ENCODE measurements at places on chromosomes 4 and X.

DNA sequence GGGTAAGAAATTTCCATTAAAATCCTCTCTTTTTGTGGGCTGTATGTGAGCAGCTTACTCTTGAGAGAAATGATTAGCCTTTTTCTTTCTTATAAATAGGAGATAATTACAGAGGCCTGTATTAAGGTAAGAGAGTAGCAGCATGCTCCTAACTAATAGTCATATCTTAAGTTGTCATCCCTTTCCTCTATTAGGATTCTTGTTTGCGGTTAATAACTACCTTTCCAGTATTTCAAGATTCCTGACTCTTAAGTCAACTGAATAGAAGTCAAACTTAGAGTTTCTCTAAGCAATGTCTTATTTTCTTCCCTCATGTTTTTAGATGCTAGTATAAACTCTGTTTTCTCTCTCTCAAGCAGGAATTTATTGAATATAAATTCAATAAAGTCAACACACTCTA lies 139.9 kb upstream of the GPRIN3 start:
- no peak for DNase-seq

DNA sequence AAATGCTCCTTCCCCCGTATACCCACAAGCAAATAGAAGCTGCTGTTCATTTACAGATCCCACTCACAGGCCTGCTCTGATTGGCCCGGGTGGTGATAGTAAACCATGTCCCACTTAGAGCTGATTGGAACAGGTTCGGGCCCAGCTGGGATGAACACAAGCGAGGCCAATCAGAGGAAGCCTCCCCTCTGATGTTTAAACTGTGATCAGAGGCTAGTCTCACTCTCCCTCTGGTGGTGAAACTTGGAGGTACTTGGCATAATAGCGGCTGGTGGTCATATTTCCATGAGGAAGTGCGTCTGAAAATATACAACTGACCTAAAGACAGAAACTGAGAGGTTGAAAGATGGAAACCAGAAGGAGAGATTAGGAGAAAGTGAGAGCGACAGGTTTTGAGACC lies 51.5 kb upstream of the TRPC3 start:
- DNase-seq = peak; percentile 33

- DNase-seq = no peak
Measured at GRCh38 chr4:153706519-153706918, 22.4 kb downstream of the TLR2 start.

DNA sequence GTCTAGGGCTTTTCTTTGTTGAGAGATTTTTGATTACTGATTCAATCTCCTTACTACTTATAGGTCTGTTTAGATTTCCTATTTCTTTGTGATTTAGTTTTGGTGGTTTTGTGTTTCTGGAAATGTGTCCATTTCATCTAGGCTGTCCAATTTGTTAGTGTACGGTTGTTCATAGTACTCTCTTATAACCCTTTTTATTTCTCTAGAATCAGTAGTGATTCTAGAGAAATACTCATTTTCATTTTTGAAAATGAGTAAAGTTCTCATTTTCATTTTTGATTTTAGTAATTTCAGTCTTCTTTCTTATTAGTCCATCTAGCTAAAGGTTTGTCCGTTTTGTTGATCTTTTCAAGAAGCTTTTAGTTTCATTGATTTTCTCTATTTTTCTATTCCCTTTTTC lies 7.5 kb downstream of the IL13RA1 start:
- DNase-seq = no peak

DNA sequence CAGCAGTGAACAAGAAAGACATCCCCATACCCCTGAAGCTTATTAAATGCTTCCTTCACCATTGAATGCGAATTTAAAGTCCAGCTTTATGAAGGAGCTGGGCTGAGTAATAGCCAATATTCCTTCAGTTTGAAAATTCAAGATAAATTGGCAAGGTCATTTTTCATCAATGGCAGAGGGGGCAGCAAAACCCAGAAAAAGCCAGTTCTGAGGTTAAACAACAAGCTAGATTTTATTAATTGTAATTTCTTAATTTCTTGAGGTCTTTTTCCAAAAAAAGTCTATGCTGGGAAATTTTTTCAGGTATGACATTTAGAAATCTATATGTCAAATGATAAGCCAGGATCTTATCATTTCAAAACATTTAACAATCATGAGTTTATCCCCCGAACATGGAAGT lies 808.9 kb downstream of the RPA4 start:
- no peak for DNase-seq

- DNase-seq = no peak
Measured at GRCh38 chr4:85114526-85114925, 148.0 kb upstream of the WDFY3 start.

DNA sequence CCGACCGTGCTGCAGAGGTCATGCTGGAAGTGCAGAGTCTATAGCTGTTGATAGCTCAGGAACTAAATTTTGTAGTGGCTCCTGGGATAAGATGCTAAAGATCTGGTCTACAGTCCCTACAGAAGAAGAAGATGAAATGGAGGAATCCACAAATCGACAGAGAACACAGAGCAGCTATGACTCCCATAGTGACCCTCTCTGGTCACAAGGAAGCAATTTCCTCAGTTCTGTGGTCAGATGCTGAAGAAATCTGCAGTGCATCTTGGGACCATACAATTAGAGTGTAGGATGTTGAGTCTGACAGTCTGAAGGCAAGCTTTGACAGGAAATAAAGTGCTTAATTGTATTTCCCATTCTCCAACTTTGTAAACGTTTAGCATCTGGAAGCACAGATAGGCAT lies 8.8 kb downstream of the MANBA start:
- no peak for DNase-seq

DNA sequence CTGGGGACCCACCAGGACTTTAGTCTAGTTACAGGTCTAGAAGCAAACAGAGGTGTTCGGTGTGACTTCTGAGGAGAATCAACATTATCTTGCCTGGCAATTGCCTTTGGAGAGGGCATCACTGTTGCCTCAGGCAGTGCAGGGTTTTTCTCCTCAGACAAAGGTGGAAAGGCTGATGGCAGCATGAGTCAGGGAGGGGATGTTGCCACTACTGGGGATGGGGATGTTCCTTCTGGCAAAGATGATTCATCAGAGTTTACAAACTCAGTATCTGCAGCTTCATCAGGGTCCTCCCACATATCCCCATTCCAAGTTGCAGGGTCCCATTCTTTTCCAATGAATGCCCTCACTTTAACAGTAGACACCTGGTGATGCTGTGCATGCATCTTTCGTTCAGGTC lies 91.3 kb upstream of the GALNTL6 start:
- DNase-seq = no peak

GRCh38 chr4:2304877-2305561 lies 43.1 kb upstream of the MXD4 start:
- no peak for DNase-seq

DNA sequence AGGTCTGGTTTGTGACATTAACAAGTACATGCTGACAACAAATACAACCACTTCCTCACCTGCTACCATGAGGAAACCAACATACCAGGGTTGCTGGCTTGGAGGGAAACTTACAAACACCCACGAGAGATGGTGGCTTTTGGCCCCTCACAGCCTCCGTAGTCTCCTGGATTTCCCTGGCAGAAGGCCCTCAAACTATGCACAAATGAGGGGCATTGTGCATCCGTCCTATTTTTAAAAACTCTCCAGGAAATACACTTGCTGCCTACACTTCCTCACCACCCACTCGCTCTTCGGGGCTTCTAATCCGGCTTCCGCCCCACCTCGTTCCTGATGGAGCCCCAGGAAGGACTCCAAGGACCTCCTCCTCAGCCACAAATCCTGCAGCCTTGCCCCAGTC lies 355.0 kb upstream of the GATB start:
- DNase-seq = no peak

GRCh38 chr4:128354205-128354821 lies 66.7 kb upstream of the PGRMC2 start:
- DNase-seq = peak; percentile 96

DNA sequence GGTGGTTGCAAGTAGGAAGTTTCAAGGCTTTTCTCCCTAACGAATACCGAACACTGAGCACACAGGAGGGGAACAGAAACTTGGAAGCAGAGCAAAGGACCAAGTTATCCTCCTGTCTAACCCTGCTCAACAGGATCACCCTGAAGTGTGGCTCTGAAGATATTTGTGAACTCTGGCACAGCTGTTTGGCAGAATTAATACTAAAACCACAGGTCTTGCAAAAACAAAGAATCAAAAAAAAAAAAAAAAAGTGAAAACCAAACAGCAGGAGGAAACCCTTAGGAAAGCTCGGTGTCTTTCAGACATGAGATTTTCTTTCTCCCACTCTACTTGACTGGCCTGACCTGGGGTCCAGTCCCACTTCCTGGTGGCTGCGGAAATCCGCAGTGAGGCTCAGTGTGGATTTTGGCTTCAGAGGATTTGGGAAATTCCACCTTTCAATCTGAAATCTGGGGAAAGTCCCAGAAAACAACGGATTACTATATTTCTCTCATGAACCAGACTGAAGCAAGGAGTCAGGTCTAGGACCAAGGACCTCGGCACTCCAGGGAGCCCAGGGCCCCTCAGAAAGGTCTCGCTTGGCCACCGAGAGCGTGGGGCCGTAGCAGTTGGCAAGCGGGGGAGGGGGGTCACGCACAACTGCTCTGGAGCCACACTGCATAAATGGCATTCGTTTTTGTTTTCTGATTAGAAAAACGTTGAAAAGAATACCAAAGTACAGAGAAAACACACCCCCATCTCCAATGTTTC lies 867 bp downstream of the TIFA start:
- peak; percentile 18 for DNase-seq

DNA sequence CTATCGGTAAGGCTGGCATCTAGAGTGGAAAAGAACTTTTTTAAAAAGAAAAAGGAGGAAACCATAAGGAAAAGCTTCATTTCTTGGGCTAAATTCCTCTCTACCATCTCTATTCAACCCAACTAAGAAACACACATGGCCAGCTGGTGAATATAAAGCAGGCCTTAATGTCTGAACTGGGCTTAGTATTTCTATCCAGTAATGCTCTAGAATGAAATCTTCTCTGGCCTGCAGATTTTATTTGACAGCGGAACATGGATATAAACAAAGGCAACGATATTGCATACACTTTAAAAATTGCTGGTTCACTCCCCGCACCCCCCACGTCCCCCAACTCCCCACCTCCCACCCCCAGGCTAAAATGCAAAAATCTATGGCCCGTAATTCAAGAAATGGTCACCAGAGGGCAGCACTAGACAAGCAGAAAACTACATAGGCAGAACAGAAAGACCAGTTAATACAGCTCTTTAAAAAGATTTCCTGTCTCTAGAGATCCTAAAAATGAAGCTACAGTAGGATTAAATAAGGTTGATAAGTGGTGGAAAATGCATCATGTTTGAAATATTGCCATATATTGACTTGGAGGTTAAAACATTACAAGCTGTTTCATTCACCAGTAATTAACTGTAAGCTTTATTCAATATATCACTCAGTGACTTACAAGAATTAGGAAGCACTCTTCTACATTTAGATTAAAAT lies 155.2 kb upstream of the GALNT7 start:
- DNase-seq = peak; percentile 51

DNA sequence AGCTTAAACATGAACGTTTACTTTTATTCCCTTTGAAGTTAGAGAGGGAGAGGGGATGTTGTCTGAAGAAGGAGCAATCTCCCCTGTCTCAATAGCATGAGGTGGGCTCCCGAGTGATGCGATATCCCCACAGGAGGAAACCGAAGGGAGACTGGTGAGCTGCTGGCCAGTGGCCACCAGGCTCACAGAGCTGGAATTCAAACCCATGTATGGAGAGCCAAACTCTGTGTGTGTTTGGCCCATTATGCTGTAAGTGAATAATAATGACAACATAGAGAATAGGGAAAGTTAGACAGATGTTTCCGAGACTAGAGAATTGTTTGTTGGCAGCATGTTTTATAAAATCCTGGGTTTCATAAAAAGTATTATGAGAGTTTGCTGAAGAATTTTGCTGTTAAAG lies 66.1 kb upstream of the CLNK start:
- DNase-seq = no peak

- DNase-seq = no peak
Measured at GRCh38 chr4:31390849-31391248, 670.7 kb downstream of the PCDH7 start.

DNA sequence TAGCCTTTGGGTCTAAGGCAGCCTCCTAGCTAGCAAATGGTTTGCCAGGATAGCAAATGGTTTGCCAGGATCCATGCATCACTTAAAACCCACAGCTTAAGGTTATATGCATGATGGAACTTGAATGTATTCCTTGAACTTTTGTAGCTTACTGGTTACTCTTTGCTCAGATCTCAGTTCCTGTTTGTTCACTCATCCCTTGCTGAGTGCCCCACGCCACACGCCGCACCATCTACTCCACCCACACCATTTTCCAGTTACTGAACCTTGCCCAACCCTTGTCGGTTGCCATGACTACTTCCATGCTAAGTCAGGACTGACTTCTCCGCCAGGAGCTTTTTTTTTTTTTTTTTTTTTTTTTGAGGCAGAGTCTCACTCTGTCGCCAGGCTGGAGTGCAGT lies 29.5 kb upstream of the XIAP start:
- DNase-seq = peak; percentile 90

DNA sequence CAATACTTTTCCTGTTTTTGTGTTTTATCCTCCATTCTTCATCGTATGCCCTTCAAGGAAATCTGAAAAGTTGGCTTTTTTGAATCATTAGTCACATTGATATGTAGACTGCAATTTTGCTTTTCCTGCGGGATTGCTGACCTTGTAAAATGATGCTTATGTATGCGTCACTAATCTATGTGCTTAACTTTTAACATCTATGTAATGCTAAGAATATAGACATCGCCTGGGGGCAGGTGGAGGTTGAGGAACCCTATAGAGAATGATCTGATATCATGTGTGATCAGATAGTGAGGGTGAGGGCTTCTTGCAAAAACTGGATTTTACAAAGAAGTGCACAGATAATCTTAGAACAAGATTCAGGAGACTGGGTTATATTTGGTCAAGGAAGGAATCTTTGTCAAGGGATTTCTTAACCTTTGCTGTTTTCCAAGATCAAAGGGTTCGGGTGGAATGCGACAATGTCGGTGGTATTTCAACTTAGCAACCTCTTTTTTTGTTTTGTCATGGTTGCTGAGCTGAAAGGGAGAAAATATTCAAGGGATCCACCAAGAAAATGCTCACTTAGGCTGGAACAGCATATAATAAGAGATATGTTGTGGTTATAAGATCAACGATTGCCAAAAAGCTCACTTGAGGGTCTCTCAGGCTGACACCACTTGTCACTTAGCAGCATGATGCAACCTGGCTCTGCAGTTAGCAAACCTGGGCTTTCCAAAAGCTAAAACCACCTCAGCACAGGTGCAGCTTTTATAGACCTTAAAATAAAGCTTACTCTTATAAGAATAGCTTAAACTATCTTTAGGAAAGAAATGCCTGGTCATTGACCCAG lies 70.6 kb upstream of the PUDP start:
- DNase-seq = no peak

DNA sequence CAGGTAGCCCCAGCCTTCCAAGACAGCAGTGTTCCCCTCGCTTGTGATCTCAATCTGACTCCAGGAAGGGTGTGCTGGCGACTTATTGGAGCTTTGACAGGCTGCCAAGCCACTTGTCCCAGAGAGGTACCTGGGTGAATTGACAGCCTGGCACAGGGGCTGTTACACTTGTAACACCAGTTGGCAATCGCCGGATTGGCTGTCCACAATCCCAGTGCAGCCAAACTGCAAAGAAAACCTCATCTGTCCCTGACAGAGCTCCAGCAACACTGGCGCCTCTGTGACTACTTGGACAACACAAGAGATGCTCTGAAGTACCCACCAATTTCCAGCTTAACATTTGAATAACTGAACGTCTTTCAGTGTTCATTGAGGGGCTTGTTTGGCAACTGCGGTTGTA lies 76.8 kb upstream of the PRPS1 start:
- DNase-seq = no peak

Data from ACHN (cell line).